ENCODE measurements at places on chromosomes 6 and 20.

- DNase-seq, result no peak
These were observed 1.8 kb upstream of the YTHDF1 start for GRCh38 chr20:63217706-63218105.

DNA sequence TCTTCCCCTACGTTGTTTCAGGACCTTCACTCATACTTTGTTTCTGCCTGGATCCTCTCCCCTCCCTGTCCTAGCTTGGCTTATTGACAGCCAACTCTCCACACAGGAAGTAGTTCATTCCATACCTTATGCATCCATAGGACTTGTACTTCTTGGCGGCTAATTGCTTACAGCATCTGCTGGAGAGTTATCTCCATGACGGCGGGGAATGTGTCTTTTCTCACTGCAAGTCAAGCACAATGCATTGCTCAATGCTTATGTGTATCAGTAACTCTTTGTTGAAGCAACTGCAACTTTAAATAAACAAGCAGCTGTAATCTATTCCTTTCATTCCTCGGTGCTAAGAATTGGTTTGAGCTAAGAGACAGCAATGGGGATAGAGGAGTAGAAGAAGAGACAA lies 551.3 kb upstream of the EPHA7 start:
- DNase-seq, result no peak

DNA sequence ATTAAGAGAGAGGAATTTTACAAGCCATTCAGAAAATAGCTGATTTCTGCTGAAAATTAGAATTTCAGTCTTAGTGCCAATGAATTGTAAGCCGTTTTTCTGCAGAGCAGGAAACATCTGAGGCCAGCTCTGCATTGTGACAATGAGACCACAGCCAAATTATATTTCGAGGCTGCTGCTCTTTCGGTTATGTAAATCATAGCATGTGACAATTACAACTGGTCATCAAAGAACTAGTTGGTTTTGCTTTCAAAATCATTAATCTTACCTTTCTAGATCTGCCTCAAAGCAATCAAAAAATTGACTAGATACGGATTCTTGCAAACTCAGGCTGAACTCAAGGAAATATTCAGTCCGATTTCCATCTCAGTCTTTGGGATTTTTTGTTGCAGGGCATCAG lies 33.4 kb upstream of the INSM1 start:
- no peak for DNase-seq

DNA sequence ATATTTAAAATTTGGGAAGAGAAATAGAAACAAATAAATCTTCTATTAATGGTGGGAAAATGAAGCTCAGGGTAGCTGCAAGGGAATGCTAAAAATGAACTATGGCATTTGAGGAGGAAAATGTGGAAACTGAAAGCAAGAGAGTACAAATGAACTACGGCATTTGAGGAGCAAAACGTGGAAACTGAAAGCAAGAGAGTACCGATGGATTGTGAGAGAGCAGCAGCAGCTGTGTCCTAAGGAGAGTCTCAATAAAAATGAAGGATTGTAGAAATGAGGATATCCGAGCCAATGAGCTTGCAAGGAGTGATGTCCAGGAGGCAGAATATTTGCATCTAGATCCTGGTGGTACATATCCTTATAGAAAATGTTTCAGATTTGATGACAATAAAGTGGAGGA lies 547.1 kb upstream of the ZNF337 start:
- DNase-seq, result no peak

DNA sequence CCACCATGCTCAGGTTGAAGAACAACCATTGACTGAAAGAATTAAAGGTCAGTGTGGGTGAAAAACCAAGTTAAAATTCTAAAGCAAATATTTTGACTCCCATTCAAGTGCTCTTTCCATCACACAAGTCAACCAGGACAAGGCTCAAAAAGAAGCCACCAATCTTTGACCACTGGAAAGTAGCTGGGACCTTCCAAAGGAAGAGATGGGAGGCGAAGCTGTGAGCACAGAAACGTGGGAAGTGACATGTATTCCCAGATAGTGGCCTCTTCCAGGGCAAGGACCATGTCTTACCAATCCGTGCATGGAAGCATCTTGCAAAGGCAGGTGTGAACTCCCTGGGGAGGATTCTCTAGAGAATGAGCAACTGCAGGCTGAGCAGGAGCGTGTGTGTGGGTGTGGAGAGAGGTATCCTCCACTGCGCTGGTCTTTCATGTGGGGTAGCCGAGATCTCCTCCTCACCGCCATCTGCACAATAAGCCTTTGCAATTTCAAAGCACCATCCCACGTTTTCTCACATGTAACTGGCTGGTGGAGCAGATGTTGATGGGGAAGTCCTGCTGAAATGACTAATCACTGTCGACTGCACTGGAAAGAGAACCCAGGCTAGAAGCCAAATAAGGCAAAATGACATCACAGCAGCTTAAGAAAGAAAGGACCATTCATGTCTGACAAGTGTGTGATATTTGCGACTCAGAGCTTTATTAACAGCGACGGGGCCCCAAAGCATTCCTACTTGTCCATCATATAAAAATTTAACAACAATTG lies 189.4 kb upstream of the RREB1 start:
- DNase-seq, result peak; percentile 39

DNA sequence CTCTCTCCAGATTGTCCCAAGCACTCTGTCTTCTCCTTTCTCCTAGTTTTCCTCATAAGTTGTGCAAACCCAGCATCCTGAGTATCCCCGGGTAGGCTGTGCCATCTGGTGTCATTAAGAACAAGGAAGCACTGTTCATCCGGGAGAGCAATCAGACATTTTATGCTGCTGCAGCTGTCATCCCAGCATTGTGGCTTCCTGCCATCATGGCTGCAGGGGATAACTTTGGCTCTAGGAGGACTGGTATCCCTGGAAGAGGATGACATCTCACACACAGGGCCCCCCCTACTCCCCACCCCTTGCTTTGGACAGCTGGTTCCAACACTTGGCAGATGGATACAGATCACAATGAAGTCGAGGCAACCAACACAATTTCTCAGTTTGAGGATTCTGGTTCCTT lies 1195.1 kb upstream of the MAP3K7 start:
- no peak for DNase-seq

All from GM03348 (cell line).